ENCODE measurements at places on chromosomes 11 and 22.

- no peak for DNase-seq
These were observed 76.3 kb downstream of the PRCP start for GRCh38 chr11:82823647-82824619.

DNA sequence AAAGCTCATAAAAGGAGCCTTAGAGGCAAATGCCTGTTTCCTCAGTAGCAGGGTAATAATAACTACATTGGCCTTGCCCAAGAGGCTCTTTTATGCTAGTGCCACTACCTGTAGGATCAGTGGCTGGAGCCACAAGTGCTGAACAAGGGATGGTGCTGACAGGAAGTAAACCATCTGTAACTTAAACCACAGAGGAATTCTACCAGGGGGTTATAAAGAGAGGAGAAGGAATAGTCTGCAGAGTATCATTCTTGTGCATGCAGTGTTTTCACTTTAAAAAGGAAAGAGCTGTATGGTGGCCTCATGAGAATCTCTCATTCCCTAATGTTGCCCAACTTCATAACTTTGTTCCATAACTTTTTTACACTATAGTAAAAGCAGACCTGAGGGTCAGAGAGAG is 168.1 kb downstream of the DBX1 start:
- no peak for DNase-seq

GRCh38 chr11:111635706-111636045 is 33.4 kb downstream of the SIK2 start:
- DNase-seq = no peak

DNA sequence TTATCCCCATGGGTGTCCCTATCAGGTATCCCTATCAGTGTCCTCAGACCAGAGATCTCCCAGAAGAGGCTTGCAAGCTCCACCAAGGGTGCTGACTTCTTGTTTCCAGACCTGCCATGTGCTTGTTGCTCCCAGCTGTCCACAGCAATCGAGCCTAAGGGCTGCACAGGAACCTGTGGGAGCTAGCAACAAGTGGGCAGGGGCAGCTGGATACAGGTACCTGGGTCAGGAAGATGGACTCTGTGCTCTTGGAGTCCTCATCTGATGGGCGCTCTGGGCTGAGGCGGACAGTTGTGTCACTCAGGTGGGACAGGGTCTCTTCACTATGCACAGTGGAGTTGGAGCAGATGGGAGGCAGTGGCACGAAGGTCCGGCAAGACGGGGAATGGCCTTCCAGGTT is 99.2 kb downstream of the RNF169 start:
- no peak for DNase-seq

DNA sequence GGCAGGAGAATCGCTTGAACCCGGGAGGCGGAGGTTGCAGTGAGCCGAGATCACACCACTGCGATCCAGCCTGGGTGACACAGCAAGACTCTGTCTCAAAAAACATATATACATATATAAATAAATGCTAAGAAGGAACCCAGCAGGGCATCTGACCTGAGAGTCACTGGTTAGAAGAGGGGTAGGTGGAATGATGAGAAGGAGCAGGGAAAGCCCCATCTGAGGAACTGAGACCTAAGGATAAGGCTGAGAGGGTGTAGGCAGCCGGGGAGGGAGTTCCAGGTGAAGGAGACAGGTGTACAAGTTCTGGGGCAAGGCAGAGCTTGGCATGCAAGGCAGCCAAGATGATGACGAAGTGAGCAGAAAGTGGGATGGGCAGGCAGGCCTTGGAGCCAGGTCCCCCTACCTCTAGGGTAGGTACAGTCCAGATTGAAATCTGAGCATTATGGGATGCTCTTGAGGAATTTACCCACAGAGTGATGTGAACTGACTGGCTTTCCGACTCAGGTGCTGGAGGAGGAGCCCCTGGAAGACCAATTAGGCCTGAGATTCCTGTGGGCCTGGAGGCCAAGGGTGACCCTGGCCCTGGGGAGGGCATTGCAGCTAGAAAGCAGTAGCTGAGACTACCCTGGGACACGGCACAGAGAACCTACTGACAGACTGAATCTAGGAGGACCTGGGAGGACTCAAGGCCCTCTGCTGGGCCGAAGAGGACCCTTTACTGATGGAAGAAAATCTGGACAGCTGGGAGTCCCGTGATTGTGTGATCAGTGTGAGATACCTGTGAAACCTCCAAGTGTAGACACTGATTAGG is 22.8 kb downstream of the KLHL22 start:
- no peak for DNase-seq

DNA sequence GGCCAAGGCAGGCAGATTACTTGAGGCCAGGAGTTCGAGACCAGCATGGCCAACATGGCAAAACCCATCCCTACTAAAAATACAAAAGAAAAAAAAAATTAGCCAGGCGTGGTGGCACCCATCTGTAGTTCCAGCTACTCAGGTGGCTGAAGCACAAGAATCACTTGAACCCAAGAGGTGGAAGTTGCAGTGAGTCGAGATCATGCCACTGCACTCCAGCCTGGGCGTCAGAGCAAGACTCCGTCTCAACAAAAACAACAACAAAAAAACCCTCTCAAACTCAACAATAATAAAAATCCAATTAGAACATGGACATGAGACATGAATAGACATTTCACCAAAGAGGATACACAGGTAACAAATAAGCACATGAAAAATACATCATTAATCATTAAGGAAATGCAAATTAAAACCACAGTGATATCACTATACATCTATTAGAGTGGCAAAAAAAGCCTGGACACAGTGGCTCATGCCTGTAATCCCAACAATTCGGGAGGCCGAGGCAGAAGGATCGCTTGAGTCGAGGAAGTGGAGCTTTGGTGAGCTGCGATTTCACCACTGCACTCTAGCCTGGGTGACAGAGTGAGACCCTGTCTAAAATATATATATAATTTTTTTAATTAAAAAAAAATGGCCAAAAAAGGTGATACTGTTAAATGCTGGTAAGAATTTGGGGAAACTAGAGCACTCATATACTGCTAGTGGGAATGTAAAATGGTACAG is 12.7 kb upstream of the SEPTIN5 start:
- no peak for DNase-seq

DNA sequence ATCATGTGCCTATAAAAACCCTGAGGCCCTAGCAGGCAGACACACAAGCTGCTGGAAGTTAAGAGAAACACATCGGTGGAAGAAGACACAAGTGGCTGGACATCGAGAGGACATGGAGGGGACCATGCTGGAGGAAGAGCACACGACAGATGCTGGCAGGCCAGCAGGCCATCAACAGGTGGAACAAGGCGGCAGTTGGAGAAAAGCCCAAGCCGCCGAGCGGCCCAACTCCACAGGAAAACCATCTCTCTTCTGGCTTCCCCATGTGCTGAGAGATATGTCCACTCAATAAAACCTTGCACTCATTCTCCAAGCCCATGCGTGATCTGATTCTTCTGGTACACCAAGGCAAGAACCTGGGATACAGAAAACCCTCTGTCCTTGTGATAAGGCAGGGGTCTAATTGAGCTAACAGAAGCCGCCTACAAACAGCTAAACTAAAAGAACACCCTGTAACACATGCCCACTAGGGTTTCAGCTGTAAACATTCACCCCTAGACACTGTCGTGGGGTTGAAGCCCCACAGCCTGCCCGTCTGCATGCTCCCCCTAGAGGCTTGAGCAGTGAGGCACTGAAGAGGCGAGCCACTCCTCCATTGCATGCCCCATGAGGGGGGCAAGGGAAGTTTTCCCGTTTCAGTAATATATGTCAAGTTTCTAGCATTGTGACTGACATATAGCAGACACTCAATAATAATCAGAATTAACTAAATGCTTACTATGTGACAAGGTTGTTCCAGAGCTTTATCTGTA is 39.0 kb upstream of the MMP20 start:
- no peak for DNase-seq

DNA sequence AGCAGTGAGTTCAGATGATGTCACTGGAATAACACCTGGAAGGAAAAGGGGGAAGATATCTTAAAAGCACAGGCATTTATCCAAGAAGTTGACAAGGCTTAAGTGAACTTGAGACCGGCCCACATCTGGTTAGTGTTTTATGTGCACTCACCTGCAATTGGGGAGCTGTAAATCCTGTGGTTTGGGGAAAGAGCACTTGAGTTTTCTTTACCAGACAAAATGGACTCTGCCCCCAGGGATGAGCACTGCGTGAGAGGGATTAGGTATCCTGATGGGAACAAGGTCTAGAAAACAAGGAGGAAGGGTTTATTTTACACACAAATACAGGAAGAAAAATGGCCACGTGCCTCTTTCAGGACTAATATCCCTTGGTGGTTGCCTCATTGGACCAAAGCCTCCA is 15.2 kb downstream of the E2F8 start:
- DNase-seq = no peak

DNA sequence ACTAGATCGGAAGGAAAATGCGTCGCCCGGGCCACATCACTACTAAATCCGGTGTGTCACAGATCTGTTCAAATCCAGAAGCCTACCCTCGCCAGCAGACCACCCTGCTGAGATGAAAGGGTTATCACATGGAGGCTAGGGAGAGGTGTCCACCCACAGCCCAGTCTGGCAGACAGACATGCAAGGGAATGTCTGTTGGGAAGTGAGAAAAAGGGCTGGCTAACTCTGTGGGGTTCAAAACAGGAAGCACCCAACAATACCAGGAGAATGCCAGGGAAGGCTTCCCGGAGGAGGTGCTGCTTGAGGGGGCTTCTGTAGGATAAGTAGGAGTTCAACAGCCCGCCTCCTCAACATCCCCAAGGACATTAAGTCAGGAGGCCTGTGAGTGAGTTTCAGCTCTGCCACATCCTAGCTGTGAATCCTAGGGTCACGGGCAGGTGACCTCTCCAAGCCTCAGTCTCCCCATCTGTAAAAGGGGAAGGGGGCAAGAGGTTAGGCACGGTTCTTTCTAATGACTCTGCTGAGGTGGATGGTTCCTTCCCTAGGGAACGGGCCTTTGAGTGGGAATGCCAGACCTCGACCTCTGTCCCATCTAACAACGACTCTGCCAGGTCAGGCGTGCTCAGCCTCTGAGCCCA is 1.1 kb downstream of the TPST2 start:
- no peak for DNase-seq

- DNase-seq = no peak
These were observed 31.0 kb upstream of the ACCSL start for GRCh38 chr11:44016546-44017442.

GRCh38 chr11:103798026-103798425 is 238.4 kb upstream of the DDI1 start:
- no peak for DNase-seq

DNA sequence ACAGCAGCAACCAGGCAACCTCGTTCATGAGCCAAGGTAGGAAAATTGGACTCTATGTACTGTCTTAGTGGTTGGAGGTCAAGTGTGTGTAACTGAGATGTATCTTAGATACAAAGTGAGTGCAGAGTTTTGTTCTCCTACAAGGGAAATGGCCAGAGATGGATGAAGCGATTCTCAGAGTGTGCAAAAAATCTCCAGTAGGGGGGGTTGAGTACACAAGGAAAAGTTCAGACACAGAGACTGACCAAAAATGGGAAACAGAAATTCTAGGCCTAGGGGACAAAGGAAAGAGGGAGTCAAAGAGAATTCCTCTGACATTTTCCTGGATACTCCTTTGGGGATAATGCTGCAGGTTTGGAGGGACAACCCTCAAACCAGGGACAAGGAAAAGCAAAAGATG is 38.2 kb upstream of the OR5AK2 start:
- no peak for DNase-seq

All from mammary epithelial cell (primary cell).